ENCODE measurements at places on chromosomes 12 and 14. TPM values are rescaled to one million over a fixed set of nuclear protein-coding genes. Genes with fewer than 3 reads are reported as not detected.

- DNase-seq: no peak
These were observed 153.5 kb upstream of the MAX start for GRCh38 chr14:65255583-65256461.

DNA sequence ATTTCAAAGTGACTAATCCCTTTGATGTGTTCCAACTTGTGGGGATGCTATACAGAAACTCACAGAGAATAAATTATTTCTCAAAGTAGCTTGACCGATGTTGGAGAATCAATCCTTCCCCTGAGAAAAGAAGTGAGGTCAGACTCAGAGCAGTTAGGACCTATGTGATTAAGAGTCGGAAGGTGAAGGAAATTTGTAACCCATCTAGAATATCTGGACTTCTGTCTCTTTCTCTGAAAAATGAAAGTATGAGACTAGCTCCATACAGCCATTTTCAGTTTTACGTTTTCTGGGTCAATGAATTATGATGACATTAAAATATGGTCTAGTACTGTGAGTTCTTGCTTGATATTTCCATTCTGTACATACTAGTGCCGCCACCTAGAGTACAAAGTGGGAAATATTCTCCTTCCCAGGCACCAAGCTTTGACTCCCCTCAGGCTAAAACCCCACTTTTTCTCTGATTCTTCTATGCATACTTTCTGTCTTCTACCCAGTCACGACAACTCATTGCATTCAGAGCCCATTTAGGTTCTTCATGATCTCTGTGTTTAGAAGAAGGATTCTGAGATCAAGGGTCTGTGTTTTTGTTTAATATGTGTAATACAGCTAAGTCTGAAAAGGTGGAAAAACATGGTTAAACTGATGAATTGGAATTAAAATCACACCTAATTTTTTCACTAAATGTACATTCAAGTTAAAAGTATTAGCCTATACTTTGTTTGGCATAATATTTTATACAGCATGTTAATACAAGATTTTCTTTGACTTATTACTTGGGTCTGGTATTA lies 6.9 kb upstream of the NTS start:
- DNase-seq: no peak

GRCh38 chr12:72511906-72512305 lies 239.7 kb downstream of the TRHDE start:
- no peak for DNase-seq

DNA sequence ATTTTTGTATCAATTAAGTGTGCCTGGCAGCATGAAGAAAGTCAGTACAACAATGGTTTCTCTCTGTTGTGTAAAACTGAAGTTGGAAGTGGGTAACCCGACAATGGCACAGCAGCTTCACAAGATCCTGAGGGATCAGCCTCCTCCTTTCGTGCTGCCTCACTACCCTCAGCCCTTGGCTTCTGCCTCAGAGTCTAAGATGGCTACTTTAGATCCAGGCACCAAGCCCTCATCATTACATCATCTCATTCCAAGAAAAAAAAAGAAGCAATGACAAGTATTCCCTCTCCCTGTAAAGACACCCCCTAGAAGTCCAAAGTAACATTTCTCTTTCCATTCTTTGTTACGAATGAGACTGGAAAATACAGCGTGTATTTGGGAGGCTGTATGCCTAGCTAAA lies 92.6 kb downstream of the DNAI7 start:
- DNase-seq: no peak

NCKAP5L gene
- total RNA-seq: 26.5 TPM

DNA sequence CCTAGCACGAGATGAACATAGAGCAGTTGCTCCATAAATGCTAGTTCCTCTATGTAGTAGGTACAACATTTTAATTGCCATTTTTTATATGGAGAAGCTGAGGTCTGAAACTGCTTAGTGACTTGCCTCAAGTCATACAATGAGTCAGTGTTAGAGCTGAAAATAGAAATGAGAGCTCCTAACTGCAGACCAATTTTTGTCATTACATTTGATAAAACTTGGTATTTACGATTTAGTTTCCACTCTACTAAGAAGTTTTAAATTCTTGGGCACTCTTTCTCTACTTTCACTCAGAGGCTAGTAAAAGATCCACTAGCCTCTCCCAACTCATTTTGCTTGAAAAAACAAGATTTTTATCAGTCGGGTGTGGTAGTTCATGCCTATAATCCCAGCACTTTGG lies 8.1 kb upstream of the TMED10 start:
- no peak for DNase-seq

GRCh38 chr12:53601296-53601847 lies 24.8 kb downstream of the ATF7 start:
- no peak for DNase-seq

- no peak for DNase-seq
These were observed 18.2 kb downstream of the PNMA1 start for GRCh38 chr14:73695997-73696396.

DNA sequence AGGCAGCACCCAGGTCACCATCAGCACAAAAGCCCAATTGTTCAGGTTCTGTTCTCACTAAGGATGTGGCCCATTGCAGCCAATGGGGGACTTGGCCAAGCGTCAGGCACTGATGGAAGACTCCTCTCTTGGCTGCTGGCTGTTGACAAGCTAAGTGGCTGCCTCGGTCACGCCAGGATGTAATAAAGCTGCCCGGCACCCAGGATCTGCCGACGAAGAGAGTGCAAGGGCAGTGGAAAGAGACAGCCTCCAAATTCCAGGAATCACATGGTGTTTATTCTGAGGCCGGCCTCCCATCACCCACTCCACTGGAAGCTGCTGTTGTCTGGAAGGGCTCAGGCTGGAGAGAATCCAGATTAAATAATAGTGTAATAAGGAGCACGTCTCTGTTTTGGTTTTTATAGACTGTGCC lies 451.8 kb upstream of the TBX3 start:
- peak; percentile 84 for DNase-seq

DNA sequence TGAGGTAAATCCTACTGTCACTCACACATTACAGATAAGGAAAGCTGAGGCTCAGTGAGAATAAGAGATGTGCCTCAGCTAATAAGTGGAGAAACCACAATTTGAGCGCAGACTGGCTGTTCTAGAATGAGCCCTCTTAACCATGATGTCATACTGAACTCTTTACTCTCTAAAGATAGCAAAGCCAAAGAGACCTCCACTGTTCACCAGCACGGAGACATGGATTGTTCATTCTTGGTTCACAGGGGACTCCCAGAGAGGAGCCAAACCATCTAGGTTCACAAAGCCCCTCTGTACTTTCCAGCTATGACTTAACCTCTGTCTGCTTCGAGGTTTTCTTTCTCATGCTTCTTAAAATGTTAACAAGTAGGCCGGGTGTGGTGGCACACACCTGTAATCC lies 32.7 kb upstream of the YARS2 start:
- DNase-seq: no peak

DNA sequence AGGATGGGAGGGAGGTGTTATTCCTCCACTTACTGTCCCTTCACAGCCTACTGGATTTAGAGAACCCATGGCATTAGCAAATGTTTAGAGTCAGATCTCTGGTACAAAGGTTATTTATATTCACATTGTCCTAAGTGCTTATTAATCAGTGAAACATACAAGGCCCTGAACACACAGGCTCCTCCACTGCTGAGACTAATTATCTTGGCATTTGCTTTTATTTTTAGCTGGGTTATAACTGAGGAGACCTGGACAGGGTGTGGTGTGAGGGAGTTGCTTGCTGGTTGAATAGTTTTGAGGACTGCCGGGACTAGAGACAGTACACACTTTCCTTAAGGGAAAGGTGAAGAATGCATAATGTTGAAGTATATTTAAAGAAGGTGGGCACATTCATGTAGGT lies 77.5 kb downstream of the FIGNL2 start:
- no peak for DNase-seq

RNASE3 gene
- total RNA-seq: not detected

- no peak for DNase-seq
These were observed 66.0 kb downstream of the MIPOL1 start for GRCh38 chr14:37263656-37264236.

SMAGP gene
- total RNA-seq: 4.4 TPM

LGR5 gene
- not detected for total RNA-seq

GRCh38 chr12:3905664-3906063 lies 32.5 kb upstream of the PARP11 start:
- DNase-seq: no peak

- DNase-seq: no peak
These were observed 265.3 kb downstream of the PDZRN4 start for GRCh38 chr12:41453409-41453808.

- DNase-seq: peak; percentile 12
These were observed 124.7 kb downstream of the PAPOLA start for GRCh38 chr14:96626916-96627315.

DNA sequence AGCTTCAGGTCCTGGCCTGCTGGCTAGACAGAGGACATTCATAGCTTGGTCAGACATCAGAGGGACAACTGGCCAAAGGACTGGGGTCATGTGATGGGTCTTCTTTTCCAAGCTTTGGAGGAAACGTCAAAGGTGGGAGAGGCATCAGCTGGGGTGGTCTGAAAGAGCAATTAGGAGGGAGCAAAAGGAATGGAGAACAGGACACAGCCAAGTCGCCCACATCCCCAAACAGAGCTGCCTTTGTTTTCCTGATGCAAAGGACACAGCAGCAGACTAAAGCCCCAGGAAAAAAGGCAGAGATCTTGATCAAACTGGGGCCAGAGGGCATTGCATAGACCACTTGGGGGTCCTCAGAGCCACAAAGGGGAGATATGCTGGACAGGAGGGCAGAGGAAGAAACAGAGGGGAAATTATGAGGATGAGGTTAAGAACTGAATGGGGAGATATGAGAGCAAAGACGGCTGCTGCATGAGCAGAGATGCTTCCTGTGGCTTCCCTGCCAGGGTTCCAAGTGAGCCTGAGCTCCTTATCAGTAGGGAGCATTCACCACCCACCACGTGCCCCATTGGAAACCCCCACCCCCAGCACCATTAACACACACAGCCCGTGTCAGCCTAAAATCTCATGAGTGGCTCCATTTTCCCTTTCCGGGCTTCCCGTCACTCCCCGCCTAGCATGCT lies 62.4 kb downstream of the ANO2 start:
- no peak for DNase-seq

- DNase-seq: no peak
These were observed 39.5 kb downstream of the STXBP6 start for GRCh38 chr14:25010471-25010870.

DNA sequence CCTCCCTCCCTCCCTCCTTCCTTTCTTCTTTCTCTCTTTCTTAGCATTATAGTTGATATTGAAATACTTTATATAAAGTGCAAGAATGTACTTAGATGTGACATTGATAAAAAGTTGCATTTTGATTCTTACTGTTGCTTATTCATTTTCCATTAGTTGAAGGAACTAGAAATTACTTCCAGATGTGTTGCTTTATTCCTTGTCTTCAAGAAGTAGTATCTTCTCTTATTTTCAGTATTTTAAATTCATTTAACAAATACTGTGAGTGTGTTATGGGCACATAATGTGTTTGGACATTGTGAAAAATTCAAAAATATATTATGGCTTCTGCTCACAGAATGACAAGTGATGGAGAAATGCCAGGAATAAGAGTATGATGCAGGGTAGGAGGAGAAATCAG lies 45.6 kb downstream of the TRMT5 start:
- no peak for DNase-seq

- DNase-seq: no peak
These were observed 125.7 kb downstream of the PHLDA1 start for GRCh38 chr12:75905922-75906321.

DNA sequence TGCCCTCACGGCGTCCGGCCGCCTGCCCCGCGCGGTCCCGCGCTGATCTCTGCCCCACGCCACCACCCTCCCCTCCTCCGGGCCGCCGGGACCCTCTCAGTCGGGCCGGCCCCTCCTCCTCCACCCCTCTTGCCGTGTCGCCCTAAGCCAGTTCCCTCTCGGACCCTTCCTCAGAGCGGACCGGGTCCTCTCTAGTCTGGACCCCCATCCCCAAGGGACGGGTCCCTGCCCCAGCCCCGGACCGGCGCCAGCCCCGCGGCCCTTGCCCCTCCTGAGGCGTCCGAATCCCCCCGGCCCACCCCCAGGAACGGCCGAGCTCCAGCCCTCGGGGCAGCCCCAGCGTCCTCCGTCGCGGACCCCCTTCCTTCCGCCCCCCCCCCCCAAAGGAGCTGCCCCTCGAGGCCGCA lies 485 bp downstream of the PPP4R4 start:
- DNase-seq: no peak

SPTLC2 gene
- 13.5 TPM for total RNA-seq

GRCh38 chr12:47078733-47079467 lies 521 bp upstream of the PCED1B start:
- DNase-seq: no peak

- no peak for DNase-seq
These were observed 308.6 kb downstream of the CCDC91 start for GRCh38 chr12:28498850-28499249.

- DNase-seq: no peak
These were observed 77.3 kb upstream of the GRIN2B start for GRCh38 chr12:14058717-14059116.

OR6C2 gene
- total RNA-seq: not detected

DNA sequence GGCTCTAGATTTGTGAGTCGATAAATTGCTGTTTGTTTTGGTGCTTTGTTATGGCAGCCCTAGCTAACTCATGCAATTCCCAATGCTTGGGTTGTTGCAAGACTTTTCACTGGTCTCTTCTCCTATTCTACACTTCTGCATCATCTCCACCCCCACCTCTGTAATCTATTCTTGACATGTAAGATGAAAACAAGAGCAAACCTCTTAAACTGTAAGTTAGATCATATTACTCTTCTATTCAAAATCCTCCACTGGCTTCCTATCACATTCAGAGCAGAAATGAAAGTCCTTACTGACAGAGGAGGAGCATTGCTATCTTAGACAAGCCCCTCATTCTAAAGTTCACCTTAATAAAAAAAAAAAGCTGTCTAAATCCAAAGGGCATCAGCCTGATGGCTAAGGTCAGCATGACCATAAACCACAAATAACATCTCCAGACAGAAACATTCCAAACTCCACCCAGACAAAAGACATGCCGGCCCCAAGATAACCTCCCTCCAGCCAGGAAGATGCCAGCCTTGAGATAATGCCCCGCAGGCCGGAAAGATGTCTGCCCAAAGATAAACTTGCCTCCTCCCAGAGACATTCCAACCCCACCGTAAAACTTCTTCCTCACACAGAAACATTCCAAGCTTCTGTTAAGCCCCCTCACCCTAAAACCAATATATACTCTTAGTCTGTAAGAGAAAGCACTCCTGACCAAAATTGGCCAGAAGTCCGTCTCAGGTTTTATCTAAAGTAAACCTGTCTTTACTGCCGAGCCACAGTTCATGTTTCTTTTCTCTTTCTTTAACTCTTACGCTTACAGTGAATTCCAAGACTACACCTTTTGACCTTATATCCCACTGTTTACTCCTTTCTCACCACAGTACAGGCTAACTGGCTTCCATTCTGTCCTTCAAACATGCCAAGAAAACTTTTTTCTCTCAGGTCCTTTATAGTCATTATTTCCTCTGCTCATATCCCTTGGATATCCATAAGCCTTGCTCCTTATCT lies 308.9 kb downstream of the KCNH5 start:
- no peak for DNase-seq

FCF1 gene
- total RNA-seq: 36.6 TPM

MYH6 gene
- total RNA-seq: 170 TPM

Data from cardiac septum (tissue), 1 donor.